ENCODE measurements at places on chromosomes 12 and 14.

GRCh38 chr12:52054231-52054832, 3.1 kb downstream of the NR4A1 start:
- DNase-seq, result no peak

GRCh38 chr12:106080791-106081170, 58.0 kb downstream of the NUAK1 start:
- DNase-seq, result no peak

GRCh38 chr12:3081091-3081490, 3.9 kb downstream of the TSPAN9 start:
- DNase-seq, result no peak

DNA sequence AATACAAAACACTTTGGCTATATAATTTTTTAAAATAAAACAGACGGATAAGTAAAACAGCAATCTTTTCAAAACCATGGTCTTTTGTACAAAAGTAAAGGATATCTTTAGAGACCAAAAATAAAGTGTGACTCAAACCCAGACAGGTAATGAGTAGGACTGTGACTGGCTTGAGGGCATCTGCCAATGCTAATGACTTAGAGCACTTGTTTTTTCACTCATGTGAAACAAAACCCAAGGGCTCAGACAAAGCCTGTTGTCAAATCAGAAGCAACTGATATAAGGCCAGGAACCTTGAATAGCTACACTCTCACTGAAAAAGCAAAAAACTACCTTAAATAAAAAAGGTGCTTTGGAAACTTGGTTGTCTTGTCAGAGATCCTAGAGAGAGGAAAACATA, 357.4 kb downstream of the TMEM117 start:
- DNase-seq, result no peak

DNA sequence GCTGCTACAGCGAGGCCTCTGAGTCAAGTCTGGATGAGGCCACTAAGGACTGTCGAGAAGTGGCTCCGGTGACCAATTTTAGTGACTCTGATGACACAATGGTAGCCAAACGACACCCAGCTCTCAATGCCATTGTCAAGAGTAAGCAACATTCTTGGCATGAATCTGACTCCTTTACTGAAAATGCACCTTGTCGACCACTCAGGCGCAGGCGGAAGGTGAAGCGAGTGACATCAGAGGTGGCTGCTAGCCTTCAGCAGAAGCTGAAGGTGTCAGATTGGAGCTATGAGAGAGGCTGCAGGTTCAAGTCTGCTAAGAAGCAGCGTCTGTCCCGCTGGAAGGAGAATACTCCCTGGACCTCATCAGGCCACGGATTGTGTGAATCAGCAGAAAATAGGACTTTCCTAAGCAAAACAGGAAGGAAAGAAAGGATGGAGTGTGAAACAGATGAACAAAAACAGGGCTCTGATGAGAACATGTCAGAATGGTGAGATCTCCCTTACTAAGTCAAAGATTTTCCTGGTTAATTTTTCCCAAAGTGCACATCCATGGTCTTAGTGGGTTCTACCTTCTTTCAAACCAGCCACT, 2.9 kb downstream of the GPATCH2L start:
- no peak for DNase-seq

DNA sequence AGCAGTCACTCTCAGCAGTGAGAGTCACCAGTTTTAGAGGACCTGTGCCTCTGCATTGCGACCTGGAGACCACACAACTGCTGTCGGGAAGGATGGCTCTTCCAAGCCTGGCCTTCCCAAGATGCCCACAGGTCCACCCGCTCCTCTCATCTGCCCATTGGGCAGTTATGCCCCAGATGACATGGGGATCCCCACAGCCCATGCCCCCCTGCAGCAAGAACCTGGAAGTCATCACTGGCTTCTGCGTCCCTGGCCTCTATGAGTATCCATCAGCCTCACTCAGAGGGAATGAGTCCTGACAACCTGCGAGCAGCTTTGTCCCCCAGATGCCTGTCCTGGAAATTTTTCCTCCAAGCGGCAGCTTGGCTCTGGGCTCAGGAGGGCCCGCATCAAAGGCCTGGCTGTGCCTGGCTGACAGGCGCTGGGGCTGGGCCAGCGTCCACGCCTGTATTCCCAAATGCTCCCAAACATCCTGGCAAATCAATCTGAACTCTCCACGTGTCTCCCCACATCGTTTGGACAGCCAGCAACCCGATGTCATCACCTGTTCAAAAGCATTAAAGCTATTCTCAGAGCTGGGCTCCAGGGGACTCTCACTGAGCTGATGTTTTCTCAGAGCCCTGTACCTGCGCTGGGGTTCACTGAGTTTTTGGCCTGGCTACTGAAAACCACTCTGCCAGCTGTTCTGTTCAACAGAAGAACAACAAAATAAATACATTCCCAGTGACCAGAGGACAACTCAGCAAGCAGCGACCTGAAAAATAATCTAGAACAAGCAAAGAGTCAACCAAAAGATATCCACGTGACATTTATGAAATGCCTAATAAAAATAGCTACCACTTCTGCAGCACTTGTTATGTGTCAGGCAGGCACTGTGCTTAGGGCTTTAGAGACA, 57.8 kb downstream of the CLMN start:
- no peak for DNase-seq

DNA sequence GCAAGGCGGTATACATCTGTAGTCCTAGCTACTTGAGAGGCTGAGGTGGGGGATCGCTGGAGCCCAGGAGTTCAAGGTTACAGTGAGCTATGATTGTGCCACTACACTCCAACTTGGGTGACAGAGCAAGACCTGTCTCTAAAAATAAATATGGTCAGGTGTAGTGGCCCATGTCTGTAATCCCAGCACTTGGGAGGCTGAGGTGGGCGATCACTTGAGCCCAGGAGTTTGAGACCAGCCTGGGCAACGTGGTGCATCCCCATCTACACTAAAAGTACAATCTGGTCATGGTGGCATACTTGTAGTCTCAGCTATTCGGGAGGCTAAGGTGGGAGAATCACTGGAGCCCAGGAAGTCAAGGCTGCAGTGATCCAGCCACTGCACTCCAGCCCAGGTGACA, 40.6 kb downstream of the HECTD1 start:
- no peak for DNase-seq

DNA sequence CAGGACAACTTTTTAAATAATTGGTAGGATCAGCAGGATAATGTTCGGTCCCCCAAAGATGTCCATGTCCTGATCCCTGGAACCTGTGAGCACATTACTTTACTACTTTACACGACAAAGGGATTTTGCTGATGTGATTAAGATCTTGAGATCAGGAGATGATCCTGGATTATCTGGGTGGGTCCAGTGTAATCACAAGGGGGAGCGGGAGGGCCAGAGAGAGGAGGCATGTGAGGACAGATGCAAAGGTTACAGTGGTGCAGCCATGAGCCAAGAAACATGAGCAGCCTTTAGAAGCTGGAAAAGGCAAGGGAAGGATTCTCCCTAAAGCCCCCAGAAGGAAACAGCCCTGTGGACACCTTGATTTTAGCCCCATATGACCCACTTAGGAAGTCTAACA, 33.1 kb downstream of the KCNK10 start:
- DNase-seq, result no peak

- DNase-seq, result no peak
Observed at GRCh38 chr14:50397390-50398188, 908 bp upstream of the CDKL1 start.

- no peak for DNase-seq
Observed at GRCh38 chr12:69039911-69040310, 106.9 kb upstream of the CPM start.

DNA sequence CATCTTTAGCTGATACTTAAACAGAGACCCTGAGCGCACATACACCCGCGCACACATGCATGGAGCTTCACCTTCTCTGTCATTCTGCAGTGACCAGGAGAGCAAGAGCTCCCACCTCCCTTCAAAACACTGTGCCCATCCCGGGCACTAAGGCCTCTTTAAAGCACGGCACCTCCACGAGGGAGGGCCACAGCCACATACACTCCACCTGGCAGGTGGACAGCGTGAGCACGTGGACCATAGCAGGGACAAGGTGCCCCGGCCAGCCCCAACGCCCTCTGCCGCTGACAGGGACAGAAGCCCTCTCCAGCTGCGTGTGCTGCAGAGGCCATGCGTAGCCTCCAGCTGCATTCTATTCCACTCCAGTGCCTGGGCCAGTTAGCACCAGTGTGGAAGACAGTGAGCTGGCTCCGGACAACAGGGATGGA, 5.4 kb downstream of the GAPDH start:
- DNase-seq, result no peak

GRCh38 chr14:24958271-24958670, 91.7 kb downstream of the STXBP6 start:
- DNase-seq, result no peak

DNA sequence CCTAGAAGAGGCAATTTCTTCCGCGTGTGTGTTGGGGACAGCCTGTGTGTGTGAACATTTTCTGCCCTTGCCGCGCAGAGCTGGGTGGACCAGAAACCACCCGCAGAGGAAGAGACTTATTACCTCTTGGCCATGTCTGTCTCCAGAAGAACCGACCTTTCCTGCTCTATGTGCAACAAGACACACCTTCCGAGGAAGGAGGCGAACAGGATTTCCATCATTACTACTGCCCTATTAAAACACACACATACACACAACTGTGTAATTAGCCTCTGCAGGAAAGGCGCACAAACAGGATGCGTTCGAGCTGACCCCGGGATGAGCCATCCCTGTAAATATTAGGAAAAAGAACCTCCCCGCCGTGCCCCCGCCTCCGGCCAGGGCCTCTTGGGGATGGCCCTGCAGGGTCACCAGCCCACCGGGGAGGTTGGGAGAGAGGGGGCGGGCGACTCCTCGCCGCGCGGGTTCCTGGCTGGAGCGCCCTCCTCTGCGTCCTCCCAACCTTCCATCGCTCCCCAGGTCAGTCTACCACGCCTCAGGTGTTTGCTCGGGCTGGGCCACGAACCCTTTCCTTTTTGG, 484 bp upstream of the PRKCH start:
- DNase-seq, result no peak

DNA sequence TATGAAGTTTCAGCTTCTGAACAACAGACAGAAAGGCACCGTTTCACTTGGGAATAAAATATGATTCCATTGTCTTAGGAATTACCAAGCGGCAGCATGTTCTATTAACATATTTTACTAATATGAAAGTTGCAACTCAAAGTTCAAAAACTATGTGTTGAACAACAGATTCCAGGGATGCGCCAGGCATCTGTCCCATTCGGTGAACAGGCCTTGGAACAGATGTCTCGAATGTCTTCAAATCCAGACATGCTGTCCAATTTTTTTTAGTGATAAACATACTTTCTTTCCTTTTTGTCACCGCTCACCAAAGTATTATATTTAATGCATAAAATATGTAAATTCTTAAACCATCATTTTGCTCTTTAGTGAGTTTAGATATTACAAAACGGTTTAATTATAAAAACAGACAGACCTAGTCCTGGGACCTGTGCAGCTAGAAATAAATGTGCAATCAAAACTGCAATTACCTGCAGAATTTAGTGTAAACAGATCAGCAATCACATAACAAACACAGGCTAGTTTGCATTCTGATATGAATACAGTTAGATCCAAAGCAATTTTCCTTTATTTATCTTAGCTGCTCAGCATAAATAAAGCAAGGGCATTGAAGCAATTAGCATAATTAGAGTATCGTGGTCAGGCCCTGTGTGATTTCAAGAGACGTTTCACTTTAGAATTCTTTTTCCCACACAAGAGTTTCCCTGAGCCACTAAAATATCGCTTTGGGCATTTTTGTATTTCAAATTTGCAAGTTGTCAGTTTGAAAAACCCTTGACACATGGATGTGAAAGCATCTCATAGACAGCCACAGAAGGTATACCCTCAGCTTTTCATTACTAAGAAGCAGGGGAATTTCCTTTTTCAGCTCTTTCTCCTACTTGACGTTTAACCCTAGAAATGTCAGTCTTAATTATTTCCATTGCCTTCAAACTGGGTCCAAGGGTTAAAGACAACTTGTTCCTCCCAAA, 420.8 kb downstream of the EGLN3 start:
- DNase-seq, result no peak

DNA sequence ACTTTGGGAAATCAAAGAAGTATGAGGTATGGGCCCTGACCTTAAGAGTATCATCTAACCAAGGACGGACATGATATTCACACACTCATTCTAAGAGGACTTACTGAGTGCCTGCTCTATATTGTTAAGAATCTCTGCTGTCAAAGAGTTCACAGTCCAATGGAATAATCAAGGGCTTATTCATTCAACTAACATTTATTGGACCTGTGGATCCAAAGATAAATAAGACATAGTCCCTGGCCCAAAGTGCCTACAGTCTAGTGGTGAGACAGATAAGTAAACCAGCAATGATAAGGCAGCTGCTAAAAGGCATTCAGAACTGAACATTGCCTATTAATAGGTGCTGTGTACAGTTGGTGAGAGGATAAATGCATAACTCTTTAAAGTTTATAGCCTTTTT, 11.0 kb downstream of the WDR20 start:
- no peak for DNase-seq

DNA sequence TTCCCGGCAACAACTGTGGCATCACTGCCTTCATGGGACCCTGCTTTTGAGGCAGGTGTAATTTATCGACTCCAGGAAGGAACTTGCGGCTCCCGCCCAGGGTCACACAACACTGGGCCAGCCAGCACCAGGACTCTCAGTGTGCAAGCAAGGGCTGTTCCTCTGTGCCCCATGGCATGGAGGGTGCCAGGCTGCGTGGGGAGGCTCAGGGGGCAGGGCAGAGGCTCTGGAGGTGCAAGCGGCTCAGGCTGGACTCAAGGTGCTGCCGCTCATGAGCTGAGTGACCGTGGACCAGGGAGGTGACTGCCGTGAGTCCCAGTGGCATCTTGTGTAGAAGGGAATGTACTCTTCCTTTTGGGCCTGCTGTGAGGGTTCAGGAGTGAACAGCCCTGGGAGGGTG, 57.6 kb downstream of the SLC24A4 start:
- no peak for DNase-seq

GRCh38 chr12:14514154-14514842, 53.4 kb downstream of the PLBD1 start:
- no peak for DNase-seq
